ENCODE measurements at places on chromosomes 2 and 18. TPM values are rescaled to one million over a fixed set of nuclear protein-coding genes. Genes with fewer than 3 reads are reported as not detected.

TMEM247 gene
- total RNA-seq: not detected

FAM228A gene
- not detected for total RNA-seq

POTEC gene
- 0.98 TPM for total RNA-seq

CFAP65 gene
- total RNA-seq: 0.26 TPM

TMEM131 gene
- 21.9 TPM for total RNA-seq

PSME4 gene
- total RNA-seq: 41.1 TPM

TDRD15 gene
- not detected for total RNA-seq

LINC00305 gene
- not detected for total RNA-seq

DHRS9 gene
- not detected for total RNA-seq

ATG9A gene
- 60.7 TPM for total RNA-seq

FER1L5 gene
- 0.10 TPM for total RNA-seq

HOXD9 gene
- 3.6 TPM for total RNA-seq

COL6A3 gene
- total RNA-seq: 2.5 TPM

SCRN3 gene
- total RNA-seq: 36.2 TPM

PRSS56 gene
- not detected for total RNA-seq

ANKRD30B gene
- 26.2 TPM for total RNA-seq

TBR1 gene
- total RNA-seq: not detected

TMEM237 gene
- total RNA-seq: 101 TPM

GULP1 gene
- total RNA-seq: 234 TPM

NT5C1B gene
- total RNA-seq: not detected

BOK gene
- total RNA-seq: 0.60 TPM

SGPP2 gene
- total RNA-seq: not detected

SKOR2 gene
- total RNA-seq: not detected

LYPD6B gene
- not detected for total RNA-seq
